ENCODE measurements at places on chromosomes 4 and X.

GRCh38 chrX:40091691-40092421, 5.9 kb downstream of the BCOR start:
- no peak for DNase-seq

GRCh38 chr4:2126309-2127043, 67.3 kb downstream of the NAT8L start:
- DNase-seq = no peak

DNA sequence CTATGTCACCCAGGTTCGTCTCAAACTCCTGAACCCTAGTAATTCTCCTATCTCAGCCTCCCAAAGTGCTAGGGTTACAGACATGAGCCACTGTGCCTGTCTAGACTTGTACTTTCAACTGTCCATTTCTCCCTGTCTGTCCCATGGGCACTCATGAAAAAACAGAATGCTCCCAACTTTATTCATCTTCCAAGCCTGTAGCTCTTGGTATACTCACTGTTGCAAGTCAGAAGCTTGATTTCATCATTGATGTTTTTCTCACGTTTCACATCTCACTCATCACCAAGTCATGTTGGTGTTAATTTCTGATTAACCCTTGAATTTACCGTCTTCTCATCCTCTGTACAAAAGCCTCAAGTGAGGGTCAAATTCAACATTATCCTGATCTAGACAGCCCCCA, 7.3 kb upstream of the SRP72 start:
- no peak for DNase-seq

DNA sequence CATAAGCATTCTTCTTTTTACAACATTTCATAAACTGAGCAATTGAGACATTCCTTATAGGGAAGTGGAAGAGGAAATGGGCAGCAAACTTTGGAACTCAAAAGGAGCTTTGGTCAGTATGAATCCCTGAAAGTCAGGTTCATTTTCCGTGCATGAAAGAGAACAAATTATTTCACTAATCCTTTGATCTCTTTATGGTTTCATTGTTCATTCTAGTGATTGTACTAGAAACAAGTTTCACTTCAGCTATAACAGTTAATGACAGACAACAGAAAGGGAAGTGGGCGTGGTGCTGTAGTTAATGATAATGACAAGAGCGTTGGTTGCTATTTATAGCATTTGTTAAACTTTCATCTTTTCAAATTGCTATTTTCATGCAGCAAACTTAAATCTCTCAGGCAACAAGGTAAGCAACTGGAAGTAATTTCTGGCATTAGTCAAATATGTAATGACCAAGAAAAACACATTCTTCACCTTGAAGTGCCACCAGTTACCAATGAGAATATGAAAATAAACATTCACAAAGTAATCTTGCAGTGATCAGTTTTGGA, 98.4 kb downstream of the AREG start:
- no peak for DNase-seq

DNA sequence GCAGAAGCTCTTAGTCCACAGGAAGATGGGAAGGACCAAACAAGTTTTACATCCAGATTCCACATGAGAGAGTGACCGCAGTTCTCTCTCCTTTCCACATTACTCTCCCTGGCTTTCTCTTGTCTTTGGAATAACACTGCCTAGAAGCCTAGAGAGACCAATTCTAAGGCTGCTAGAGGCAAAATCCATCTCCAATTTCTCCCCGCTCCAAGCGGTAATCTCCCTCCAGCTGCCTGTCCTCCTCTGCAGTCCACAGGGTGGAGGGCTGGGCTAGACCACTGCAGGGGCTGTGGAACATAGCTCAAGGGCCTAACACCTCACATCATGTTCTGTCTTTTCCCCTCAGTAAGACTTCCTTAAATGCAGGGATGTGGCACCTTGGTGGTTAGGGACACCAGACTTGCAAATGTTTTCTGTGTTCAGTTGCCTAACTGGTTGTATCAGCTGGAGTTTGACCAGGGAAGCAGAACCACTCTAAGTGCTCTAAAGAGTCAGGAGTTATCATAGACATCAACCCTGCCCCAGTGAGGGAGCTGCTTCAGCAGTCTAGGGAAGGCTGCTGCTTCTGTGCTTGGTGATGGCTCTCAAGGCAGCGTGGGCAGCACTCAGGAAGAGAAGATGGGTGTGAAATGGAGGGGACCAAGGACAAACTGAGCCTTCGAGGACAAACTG, 423.1 kb downstream of the BCOR start:
- DNase-seq = no peak

GRCh38 chrX:118252967-118253366, 92.9 kb upstream of the WDR44 start:
- no peak for DNase-seq

DNA sequence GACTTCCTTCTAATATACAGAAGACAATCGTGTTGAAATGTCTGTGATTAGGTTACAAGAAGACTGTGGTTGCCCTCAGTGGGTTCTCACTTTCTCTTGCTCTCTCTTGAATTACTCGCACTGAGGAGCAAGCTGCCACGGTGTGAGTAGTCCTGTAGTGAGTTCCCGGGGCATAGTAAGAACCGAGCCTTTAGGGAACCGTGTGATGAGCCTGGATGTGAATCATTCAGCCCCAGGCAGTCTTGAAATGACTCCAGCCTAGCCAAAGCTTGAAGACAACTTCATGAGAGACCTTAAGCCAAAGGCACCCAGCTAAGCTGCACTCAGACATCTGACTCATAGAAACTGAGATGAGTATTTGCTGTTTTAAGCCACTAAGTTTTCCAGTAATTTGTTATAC, 292.7 kb downstream of the SPOCK3 start:
- DNase-seq = no peak

GRCh38 chr4:180084561-180084960, 2158.6 kb upstream of the TENM3 start:
- DNase-seq = no peak

- no peak for DNase-seq
These were observed 87.6 kb downstream of the GAB1 start for GRCh38 chr4:143424276-143424675.

DNA sequence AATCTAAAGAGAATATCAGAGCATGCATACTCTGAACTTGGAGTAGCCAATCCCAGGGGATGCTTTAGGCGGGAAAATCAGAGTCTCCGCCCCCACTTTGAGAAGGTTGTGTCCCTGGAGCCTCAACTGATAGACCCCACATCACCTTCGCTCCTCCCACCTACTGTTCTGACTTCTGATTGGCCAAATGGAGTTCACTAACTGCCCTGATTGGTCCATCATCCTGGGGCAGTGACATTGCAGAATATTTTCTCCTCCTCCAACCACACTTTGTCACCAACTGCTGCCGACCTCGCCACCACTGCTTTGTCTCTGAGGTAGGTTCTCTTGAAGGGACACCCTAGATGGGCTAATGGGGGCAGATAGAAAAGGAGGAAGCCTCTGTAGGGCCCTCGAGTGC, 22.7 kb upstream of the SPACA5B start:
- no peak for DNase-seq

DNA sequence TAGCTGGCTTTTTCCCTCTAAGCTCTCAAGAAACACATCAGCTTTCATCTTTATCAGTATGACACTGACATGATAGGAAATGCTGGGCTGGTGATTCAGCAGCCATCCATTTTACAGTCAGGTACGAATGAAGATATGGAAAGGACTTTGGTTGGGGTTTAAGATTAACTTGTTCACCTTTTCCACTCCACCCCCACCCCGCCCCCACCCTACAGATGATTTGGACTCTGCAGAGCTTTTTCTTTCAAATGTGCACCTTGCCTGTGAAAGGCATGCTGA, 132.6 kb downstream of the AKAP4 start:
- DNase-seq = no peak

- no peak for DNase-seq
These were observed 39.9 kb downstream of the TXLNG start for GRCh38 chrX:16826207-16826606.

DNA sequence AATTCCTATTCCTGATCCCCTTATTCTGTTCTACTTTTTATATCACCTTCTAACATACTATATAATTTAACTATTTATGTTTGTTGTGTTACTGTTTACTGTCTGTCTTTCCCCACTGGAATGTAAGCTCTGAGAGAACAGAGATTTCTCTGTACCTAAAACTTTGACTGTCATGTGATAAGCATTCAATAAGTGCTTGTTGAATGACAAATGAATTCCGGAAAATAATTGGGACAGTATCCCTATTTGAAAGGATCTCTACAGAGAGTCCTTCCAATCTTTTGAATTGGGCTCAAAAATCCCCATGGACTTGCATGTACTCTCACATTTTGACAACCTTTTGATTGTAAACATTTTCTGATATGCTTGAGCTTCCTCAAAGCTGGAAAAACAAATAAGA, 1.6 kb upstream of the MMGT1 start:
- DNase-seq = no peak

GRCh38 chr4:26821677-26822503, 38.8 kb upstream of the STIM2 start:
- no peak for DNase-seq

- DNase-seq = no peak
These were observed 37.4 kb upstream of the SLC10A4 start for GRCh38 chr4:48445704-48446103.

GRCh38 chr4:184669251-184669650, 19.7 kb downstream of the PRIMPOL start:
- no peak for DNase-seq

- no peak for DNase-seq
These were observed 28.2 kb upstream of the HUWE1 start for GRCh38 chrX:53714580-53715345.

DNA sequence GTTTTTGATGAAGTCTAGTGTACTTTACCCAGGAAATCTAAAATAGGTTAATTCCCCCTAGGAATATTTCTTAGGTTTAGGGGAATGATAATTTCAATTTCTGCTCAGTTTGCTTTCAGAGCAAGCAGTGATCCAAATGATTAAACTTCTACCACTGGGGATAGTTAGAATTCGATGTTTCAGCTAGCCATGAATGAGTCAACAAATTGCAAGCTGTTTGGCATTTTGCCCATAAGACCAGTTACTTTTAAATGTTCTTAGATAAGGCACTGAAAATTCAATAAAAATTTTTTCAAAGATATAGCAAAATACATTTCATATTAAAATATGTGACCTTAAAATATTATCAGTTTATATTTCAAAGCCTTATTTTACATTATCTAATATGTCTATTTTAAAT, 993.6 kb downstream of the ARAP2 start:
- no peak for DNase-seq

- DNase-seq = no peak
These were observed 9.0 kb downstream of the SLC30A9 start for GRCh38 chr4:41999321-41999720.

GRCh38 chrX:6021316-6022091, 207.2 kb downstream of the NLGN4X start:
- peak; percentile 21 for DNase-seq

DNA sequence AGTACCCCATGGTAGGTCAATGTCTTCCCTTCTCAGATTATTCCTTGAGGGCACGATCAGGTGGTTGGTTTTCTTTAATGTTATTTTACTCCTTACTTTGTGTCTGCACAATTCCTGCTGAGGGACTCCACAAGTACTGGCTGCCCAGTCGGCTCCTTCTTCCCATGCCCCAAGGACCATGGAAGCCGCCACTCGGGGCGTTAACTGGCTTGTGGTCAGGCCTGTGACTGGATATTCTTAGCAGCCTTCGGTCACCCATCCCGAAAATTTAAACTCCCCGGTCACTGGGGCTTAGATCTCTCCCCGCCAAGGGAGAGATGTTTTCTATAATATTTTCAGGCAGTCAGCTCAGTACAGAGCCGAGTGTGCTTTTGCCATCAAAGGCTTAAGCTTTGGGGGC, 24.7 kb upstream of the BCOR start:
- DNase-seq = no peak

- no peak for DNase-seq
These were observed 27.6 kb upstream of the ANXA3 start for GRCh38 chr4:78524009-78524408.

GRCh38 chr4:31741326-31741725, 1021.2 kb downstream of the PCDH7 start:
- DNase-seq = no peak

GRCh38 chr4:146294776-146295175, 80.4 kb downstream of the REELD1 start:
- no peak for DNase-seq

DNA sequence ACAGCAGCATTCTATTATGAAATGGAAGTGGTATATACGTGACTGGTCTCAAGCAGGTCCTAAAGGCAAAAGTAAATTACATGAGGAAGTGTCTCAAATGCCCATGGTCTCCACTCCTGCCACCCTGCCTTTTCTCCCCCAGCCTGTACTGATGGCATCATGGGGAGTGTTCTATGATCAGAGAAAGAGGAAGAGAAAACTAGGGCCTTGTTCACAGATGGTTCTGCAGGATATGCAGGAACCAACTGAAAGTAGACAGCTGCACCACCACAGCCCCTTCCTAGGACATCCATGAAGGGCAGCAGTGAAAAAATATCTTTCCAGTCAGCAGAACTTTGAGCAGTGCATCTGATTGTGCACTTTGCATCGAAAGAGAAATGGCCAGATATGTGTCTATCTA, 901.5 kb downstream of the ARAP2 start:
- no peak for DNase-seq

DNA sequence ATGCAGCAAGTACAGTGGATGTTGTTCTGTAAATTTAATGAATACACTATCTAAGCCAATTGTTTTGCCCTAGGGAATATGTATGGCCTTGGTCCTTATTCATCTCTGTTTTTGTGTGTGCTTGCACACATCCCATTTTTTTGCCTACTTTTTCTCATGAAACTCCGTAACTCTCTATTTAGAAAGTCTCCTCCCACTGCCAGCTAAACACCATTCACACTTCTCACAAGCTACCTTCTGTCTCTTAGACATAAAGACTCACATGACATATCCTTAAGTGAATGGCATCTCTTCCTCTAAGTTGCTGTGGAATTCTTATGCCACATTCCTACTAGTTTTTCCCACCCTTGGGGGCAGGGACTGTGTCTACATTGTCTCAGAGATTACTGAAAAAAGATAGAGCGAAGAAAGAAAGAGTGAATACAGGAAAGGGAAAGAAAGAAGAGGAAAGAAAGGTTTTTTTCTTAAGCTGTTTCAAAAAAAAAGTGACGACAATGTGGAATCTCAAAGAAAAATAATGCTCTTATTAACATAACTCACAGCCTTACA, 117.5 kb downstream of the ATG4A start:
- no peak for DNase-seq

Measured in C1 segment of cervical spinal cord (tissue), 14 donors.